ENCODE measurements at places on chromosomes 6 and 20.

DNA sequence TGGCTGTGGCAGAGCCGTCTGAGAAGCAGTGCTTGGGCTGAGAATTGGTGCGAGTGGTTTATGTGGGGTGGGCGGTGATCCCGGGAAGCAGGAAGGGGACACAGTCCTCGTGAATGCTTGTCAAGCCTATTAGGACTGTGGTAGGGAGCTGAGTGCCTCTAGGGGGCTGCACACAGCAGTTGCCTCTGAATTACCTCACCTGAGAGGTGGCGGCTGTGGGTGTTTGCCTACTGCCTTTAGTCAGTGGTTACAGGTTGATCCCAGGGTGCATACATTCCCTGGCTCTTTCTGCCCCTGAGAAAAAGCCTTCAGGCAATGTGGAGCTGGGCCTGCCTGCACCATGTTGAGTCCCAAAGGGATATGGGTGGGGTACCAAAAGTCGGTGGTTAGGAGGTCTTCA, 5.2 kb downstream of the AP5S1 start:
- no peak for DNase-seq

GRCh38 chr6:41375598-41376151, 40.3 kb downstream of the NCR2 start:
- no peak for DNase-seq

- no peak for DNase-seq
Measured at GRCh38 chr6:43159599-43159998, 11.5 kb upstream of the SRF start.

DNA sequence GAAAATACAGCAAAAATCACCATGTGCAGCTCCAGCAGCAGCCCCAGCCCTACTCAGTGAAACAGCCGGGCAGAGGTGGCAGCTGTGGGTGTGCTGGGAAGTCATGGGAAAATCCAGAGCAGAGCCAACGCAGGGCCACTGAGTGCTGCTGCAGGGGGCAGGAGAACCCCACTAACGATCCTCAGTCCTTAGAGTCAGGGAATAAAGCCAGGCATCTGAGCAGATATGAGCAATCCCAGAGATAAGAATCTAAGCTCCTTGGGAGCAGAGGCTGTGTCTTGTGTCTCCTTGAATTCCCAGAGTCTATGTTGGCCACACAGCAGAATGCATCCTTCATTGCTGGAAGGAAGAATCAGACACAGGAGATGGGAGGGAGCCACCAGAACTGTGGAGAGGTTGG, 493.1 kb upstream of the MAP3K7 start:
- no peak for DNase-seq

GRCh38 chr6:152268846-152269442, 368.2 kb downstream of the SYNE1 start:
- DNase-seq, result no peak

GRCh38 chr6:1572892-1573291, 36.8 kb upstream of the FOXC1 start:
- no peak for DNase-seq

DNA sequence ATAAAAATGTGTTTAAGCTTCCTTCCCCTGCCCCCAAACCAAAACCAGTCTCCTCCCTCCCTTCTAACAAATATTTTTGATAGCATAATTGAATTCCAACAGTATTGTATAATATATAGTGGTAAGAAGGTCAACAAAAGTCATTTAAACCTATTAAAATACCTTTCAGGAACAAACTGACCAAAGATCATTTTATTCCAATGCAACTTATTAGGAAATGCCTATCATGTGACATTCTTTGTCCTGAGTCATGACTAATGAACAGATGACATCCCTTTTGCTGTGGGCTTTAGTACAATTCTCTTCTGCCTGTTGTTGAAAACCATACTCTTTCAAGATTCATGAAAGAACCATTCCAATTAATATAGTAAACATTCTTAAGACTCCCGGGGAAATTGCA, 51.5 kb upstream of the TRAF3IP2 start:
- DNase-seq, result no peak

DNA sequence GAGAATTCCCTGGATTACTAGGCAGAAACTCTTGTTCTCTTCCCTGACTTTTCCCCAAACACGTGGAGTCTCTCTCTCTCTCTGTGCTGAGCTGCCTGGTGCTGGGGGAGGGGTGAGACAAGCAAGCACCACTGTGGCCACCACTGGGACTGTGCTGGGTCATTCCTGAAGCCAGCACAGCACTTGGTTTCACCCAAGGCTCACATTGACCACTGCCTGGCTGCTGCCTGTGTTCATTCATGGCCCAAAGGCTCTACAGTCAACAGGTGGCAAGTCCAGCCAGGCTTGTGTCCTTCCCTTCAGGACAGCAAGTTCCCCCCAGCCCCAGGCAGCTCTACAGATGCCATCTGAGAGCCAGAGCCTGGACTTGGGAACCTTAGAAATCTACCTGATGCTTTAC, 92.2 kb downstream of the CTNNBL1 start:
- no peak for DNase-seq

DNA sequence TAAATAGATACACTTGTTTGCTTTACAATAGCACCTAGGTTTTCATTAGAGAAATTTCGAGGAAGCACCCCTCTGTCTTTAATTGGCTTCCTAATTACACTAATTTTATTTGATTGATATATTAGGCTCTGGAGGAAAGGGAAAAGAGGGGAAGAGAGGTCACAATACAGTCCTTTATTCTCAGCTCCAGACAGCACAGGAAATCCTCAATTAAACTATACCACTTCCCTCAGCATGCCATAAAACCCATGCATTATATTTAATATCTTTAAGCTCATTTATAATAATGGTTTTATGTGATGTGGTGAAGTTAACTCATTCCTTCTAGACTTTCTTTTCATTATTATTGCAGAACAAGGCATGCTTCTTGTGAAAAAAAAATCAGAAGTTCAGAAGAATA, 17.7 kb upstream of the PDE7B start:
- DNase-seq, result no peak

GRCh38 chr20:62604796-62605195, 37.5 kb upstream of the SLCO4A1 start:
- DNase-seq, result no peak

- no peak for DNase-seq
Measured at GRCh38 chr6:159572439-159573110, 120.5 kb downstream of the SOD2 start.

- DNase-seq, result no peak
Measured at GRCh38 chr6:133159255-133159795, 81.8 kb upstream of the EYA4 start.

DNA sequence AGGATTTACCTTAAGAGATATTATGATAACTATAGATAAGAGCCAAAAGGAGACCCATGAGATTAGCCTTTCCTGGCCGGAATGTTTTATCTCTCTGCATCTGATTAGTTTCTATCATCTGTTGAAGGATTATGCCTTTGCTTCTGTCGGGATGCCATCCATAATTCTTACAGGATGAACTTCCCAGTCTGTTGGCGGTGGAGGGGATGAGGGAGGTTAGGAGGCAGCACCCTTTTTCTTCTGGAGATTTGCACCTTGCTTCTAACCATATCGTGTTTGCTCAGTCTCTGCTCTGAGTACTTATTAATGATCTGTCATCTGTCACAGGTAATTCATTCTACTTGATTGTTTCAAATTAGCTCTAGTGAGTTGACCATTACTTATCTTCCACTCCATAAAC, 292.1 kb downstream of the KHDC1L start:
- no peak for DNase-seq

GRCh38 chr6:104466306-104466705, 393.4 kb downstream of the HACE1 start:
- DNase-seq, result no peak

DNA sequence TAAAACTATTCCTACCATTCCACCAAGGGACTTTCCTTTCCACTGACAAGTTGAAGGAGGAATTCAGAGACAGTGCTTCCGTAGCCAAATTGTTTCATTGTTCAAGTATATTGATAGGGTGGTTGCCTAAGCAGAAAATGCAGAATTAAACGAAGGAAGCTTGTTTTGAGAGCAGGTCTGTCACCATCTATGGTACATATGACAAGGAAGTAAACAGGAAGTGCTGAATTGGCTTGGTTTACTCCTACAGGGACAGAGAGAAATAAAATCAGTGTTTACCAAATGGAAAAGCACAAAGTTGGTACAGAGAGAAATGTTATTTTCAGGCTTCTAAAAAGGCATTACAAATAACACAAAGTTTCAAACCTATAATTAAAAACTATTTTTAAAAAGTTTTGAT, 421.8 kb downstream of the CDC5L start:
- no peak for DNase-seq

- no peak for DNase-seq
Measured at GRCh38 chr20:17835934-17836300, 132.7 kb downstream of the SNX5 start.

- no peak for DNase-seq
Measured at GRCh38 chr6:7786214-7786661, 60.3 kb downstream of the BMP6 start.

DNA sequence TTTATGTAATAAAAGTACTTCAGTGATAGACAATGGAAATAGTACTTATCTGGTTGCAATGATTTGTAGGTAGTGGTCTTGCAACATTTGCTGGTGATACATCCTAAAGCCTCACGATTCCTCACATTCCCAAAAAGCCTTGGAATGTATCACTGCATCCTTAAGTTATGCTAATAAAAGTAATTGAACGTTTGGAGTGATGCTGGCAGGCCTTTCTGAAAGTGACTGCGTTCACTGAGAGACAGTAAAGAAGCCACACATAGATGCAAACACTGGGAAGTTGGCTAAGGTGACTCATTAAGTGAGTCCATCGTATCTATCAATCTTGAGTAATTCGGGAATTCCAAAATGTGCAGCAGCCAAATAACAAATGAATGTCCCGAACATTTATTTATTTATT, 444.1 kb upstream of the SOX4 start:
- DNase-seq, result no peak

- DNase-seq, result no peak
Measured at GRCh38 chr6:2534406-2535042, 216.2 kb downstream of the MYLK4 start.

- no peak for DNase-seq
Measured at GRCh38 chr6:121175827-121176226, 158.5 kb downstream of the TBC1D32 start.

GRCh38 chr6:158573542-158573931, 13.6 kb downstream of the TMEM181 start:
- no peak for DNase-seq

GRCh38 chr6:44921798-44922197, 406.3 kb upstream of the RUNX2 start:
- no peak for DNase-seq

GRCh38 chr20:59333951-59334350, 33.5 kb downstream of the EDN3 start:
- no peak for DNase-seq

- DNase-seq, result no peak
Measured at GRCh38 chr6:35448191-35448590, 3.9 kb upstream of the FANCE start.

DNA sequence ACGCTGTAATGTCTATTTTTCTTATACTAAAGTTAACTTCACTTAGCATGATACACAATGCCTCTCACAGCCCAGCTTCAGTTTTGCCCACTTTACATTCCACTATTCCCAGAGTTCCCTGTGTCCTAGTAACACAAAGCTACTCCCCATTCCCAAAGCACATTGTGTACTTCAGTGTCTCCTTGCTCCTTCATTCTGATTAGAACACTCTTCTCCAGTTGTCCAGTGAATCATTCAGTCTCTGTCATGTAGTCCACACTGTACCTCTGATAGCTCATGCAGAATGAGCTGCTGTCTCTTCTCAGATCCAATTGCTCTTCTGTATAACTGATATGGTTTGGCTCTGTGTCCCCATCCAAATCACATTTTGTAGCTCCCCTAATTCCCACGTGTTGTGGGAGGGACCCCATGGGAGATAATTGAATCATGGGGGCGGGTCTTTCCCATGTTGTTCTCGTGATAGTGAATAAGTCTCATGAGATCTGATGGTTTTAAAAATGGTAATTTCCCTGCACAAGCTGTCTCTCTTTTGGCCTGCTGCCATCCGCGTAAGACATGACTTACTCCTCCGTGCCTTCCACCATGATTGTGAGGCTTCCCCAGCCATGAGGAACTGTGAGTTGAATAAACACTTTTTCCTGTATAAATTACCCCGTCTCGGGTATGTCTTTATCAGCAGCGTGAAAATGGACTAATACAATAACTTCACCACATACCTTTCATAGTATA, 2.1 kb upstream of the TMX4 start:
- DNase-seq, result no peak

DNA sequence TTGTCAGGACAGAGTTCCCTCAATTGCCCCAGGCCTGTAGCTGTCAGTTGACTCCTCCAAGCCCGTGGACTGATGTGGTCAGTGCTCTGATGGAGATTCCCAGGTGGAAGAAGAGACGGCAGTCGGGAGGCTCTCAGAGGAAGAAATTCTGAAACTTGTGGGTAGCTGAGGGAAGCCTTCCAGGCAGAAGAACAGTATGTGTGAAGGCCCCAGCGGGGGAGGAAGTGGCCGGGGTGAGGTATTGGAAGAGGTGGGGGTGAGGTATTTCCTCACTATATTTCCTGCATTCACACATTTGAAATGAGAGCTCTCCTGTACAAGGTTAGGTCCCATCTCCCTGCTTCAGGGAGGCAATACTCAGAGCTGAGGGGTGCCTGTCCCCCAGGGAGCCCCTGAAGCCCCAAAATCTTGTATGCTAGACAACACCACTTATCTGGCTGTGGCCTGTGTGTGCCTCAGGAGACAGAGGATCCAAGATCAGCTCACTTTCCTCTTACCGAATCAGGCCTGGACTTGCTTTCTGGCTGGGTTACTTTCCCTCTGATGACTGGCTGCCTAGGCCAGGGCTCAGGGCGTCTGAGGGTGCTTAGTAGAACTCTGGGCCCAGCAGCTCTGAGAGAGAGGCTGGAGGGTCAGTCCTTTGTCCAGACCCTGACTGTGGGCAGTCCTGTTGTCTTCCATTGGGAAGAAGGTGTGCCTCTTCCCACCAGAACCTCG, 49.3 kb upstream of the MYL9 start:
- peak; percentile 64 for DNase-seq

DNA sequence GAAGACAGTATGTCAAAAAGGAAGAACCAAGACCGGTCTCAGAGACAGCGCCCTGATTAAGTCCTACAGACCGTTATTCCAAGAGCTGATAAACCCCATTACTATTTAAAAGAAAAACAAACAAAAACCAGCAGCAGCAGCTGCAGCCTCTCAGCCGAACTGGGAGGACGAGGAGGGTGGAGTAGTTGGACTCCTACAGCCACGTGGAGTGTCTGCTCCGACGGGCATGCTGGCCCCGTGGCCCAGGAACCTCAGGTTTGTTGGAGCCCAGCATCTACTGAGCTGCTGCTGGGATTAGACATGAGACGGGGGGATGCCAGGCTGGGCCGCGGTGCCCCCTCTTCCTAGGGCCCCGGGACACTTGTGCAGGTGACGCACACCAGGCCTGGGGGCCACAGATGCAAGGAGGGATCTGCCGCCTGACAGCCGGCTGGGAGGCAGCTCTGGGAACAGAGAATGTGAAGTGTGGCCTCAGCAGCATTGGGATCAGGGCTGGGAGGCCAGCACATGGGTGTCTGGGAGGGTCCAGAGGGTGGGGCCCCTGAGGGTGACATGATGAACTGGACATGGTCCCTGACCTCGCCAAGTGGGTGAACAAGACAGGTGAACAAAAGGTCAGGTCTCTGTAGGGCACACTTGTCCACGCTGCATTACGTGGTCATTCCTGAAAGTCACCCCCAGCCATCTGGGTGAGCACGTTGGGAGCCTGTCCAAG, 2.9 kb upstream of the ZBTB46 start:
- DNase-seq, result no peak
